ENCODE measurements at places on chromosomes 7 and 10. TPM values are rescaled to one million over a fixed set of nuclear protein-coding genes. Genes with fewer than 3 reads are reported as not detected.

Gene KCNMA1
- 12.8 TPM for total RNA-seq

DNA sequence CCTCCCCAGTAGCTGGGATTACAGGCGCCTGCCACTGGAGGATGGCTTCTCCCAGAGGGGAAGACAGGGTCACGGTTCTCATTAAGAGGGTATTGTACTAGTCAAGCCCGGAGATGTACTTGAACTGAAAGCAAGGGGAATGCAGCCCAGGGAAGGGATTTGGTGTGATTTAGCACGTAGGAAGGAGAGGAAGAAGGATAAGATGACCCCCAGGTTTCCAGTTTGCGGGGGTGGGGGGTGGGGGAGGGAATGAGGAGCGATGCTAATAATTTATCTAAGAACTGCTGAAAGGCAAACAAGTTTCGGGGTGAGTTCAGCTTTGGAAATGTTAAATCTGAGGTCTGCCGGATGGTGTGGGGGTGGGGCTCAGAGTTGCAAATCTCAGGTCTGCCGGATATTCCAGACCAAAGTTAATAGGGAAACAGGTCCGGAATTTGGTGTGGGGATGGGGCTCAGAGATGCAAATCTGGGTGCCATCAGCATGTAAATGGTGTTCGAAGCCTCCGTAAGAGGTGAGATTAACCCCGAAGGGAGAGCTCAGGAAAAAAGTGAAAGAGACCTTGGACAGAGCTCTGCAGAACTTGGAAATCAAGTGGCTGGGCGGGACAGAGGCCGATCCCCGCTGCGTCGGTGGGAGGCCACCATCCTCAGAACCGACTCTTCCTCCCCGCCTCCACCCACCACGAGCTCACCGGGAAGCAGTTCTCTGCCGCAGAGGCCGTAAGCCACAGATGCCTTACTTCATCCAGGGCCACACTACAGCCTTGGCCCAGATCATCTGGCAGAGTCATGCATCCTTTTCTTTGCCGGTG is 1.6 kb upstream of the SEPHS1 start:
- DNase-seq: peak; percentile 78

- DNase-seq: peak; percentile 91
Observed at GRCh38 chr10:110460111-110460809, 37.4 kb upstream of the DUSP5 start.

DNA sequence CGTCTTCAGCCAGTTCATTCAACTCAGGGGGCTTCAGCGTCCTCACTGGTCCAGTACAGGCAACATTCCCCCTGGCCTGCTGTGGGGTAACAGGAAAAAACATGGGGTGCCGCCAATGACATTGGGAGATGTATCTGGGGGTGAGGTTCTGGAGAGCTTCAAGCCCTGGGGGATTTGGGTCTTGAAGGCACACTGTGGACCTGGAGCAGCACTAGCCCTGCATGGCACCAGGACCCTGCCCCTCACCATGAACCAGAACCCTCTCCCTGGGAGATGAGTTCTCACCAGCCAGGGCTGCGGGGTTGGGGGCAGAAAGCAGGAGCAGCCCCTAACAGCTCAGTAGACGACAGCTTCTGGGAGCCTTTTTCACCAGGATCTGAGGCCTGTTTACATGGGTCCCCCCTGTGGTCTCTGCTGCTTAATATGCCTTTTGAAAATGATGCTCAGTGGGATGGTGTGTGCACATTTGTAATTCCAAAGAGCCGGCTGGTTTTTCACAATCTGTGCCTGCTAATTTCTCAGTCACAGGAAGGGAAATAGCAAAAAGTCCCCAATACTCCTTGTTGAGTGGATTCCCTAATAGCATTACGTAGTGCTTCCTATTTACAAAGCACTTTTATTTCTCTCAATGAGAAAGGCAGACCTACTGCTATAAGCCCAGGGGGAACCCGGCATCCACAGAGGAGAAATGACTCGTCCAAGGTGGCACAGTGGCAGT is 509.5 kb downstream of the RPS24 start:
- DNase-seq: no peak

DNA sequence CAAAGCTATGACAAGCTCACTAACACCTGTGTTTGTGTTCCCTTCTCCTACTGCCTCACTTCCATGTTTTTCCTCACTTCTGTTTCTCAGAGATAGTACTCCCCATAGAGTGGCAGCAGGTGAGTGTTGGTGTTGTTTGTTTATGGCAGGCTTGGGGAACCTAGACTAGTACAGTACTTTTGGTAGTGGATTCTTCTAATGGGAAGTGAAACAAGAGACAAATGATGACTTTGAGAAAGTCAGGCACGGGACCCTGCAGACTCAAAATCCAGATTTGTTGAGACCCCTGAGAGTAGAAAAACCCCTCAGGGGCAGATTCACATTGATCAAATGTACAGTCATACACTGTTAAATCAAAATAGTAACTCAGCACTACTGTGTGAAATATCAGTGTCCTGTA is 6.4 kb upstream of the CFAP69 start:
- no peak for DNase-seq

DNA sequence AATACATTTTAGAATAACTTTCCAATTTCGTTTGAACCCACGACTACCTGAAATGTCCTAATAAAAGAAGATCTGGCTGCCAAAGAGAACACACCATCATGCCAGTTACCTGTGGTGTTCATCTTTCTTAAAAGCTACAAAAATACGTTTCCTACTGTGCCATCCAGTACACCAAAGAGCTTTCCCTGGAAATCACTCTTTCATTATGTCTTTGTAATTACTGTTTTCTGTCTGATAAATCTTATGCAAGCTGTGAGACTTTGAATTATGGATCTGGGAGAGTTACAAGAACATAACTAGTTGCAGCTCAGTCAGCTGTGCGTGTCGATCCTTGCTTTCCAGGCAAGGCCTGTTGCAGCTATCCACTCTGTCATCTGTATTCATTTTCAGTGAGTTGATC is 12.5 kb upstream of the POM121L12 start:
- no peak for DNase-seq

DNA sequence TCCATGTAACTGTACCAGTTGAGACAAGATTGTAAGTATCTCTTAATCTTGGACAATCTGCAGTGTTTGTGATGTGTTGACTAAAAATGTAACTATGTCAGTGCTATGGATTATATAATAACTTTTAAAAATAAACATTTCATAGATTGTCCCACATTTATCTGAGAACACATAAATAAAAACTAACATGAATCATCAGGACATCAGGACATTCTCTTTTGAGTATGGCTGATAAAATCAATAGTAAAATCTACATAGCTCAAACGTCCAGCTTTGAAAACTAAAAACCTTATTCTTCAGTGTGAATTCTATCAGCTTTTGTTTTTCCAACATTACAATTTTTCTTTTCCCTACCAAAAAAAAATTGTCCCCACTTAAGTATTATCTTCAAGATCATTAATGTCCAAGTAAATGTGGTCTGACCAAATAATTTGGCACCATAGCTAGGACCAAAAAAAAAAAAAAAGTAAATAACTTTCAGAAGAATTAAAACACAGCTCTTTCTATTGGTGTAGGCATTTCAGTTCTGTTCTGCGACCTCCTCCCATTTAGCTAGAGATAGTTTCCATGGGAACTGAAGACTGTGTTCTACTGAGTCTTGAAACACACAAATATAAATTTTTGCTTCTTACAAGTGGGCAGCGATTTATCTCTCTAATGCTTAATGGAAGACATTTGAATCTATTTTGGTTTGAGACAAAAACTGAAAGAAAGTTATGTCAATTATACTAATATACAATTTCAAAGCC is 123.0 kb upstream of the SGCE start:
- no peak for DNase-seq

- DNase-seq: no peak
Observed at GRCh38 chr10:32156031-32156495, 99.8 kb upstream of the KIF5B start.

DNA sequence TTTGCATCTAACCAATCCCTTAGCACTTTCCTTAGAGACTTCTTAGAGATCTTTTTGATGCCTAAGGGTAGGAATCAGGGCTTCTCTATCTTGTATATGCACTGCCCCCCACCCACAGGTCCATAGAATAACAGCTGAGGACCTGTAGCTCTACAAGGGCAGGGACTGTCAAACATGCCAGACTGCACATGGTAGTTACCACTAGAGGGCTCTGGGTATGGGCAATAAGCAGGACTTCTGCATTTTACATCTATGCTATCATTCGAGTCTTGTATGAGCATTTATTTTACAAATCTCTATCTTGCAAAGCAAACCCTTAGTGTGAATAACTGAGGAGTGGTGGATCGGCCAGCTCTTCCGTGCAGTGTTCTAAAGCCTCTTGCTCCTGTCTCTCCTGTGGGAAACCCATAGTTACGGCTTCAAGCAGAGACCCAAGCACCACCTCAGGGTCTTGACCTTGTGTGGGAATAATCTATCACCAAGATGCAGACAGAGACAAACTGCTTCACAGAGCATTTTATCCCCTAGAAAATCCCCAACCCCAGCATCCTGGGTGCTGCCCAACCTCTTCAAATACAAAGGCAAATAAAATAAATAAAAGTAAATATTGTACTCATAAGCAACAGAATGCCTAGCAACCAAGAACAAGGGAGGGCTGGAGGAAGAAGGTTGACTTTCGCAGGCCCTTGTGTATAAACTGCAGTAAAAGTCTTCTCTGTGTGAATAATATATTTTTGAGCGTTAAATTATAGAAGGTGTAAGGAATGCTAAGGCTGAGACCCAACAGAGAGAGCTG is 219.3 kb downstream of the WDR11 start:
- DNase-seq: no peak

- peak; percentile 50 for DNase-seq
Observed at GRCh38 chr10:3068968-3069737, 1.8 kb downstream of the PFKP start.

DNA sequence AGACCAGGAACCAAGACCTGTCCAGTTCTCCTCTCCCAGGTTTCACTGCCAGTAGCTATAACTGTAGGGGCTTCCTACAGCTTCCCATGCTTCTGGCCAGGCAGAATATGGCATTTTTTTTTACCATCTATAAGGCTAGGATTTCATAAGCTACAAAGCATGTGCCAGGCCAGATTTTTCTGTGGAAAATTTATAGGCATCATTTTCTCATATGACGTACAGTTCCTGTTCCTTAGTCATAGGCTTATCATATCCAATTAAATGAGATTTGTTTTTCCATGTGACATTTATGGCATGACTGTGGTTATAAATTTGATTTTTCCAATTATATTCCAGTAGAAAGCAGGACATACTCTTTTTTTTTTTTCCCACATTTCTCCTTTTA is 208.6 kb upstream of the NPY start:
- no peak for DNase-seq

GRCh38 chr7:92785923-92786322 is 50.5 kb downstream of the CDK6 start:
- DNase-seq: no peak

Data from Caki2 (cell line).